Stimulated activated CD8-positive, alpha-beta memory T cell treated with anti-CD3 and anti-CD28 coated beads, Interleukin-12 subunit alpha, Interleukin-12 subunit beta, amount 100 ng/mL, for 1 hour (primary cell): ENCODE measurements at places on chromosomes 6 and 20.

DNA sequence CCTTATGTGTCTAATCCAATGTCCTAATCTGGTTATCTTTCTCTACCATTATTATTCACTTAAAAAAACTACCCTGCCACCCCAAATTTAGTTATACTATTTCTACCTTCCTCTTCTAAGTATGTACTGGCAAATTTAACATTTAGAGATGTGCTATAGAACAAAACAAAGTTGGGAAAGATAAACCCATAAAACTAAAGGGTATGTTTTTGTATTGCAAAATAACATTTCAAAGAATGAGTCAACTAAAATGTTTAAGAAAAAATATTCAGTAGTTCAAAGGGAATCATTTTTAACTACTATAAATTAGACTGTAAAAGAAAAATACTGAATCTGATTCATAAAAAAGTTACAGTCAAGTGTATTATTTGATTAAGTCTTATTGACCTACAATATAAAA, 103.0 kb downstream of the LMBRD1 start:
- DNase-seq = no peak

DNA sequence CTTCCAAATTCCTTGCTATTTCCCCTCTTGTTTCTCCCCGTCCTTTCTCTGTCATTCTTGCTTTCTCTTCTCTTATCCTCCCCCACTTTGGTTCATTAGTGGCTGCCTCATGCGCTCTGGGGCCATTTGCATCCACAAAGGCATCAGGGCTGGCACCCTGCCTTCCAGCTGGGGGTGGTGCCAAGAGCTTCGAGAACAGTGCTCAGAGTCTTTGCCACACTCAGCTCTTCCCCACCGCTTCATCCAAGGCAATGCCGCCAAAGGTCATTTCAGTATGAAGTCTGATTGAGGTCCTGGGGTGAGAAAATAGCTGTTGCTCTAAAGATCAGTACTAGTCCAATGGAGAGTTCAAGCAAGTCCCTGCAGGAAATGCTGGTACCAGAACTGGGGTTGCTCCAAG, 22.7 kb downstream of the OLIG3 start:
- no peak for DNase-seq

- DNase-seq = no peak
These were observed 8.4 kb upstream of the NUP153 start for GRCh38 chr6:17714879-17715851.

DNA sequence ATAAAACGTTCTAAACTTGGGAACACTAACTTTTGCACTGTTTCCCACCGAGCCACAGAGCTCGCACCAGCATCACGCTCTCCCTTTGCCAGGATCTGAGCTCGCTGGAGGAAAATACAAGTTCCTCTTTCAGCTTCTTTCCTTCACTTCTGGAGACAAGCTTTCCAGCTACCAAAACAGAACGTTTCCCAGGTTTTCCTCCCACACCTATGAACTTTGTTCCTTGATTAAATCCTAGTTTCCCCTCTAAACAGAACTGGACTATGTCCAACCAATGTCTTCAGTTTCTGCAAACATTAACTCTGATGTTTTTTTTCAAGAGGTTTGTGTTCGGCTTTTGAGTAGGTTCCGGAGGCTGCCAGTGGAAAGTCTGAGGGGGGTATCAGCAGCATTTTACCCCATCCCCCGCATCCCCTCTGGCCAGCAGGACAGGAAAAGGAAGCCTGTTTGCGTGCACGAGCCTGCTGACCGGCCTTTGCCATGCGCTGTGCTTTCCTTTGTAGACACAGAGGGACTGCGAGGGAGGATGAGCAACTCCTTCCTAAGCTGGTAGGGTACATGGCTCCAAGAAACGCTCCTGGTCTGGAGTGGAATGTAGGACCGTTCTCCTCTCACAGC, 135.5 kb downstream of the LY86 start:
- DNase-seq = no peak

GRCh38 chr6:37987018-37987417, 167.5 kb downstream of the ZFAND3 start:
- no peak for DNase-seq

DNA sequence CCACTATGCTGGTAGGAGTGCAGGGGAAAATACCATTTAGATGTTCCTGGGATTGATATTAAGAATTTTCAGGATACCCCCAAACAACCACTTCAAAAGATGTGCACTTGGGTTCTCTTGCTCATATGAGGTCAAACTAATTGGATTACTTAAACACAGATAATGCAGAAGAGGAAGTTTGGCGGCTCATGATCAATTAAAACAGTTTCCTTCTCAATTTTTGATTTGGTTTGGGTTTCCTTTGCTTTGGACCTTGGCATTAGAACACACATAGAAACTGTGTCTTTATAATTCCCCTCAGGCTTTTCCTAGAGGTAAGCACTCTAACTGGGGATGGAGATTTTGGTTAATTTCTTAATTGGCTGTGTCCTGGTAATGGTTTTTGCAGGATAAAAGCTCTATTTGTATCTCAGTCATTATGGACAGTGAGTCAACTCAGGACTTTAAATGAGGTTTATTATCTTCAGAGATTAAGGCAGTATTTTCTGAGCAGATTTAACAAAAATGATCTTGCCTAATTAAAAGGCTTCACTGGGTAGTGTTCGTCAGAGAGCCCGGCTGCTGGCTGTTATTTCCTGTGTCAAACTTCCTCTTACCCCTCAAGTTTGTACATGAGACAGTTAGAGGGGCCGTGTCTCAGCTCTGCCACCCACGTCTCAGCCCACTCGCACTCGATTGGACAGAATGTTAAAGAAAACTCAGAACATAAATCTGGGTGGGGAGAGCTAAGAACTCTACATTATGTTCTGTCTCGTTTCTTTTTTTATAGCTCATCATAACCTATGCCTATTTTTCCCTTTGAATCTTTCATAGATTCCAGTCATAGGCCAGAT, 50.3 kb upstream of the PREP start:
- peak; percentile 34 for DNase-seq

GRCh38 chr20:8867038-8867740, 201.7 kb upstream of the PLCB4 start:
- no peak for DNase-seq

GRCh38 chr20:1386323-1386722, 6.5 kb downstream of the FKBP1A start:
- DNase-seq = no peak

DNA sequence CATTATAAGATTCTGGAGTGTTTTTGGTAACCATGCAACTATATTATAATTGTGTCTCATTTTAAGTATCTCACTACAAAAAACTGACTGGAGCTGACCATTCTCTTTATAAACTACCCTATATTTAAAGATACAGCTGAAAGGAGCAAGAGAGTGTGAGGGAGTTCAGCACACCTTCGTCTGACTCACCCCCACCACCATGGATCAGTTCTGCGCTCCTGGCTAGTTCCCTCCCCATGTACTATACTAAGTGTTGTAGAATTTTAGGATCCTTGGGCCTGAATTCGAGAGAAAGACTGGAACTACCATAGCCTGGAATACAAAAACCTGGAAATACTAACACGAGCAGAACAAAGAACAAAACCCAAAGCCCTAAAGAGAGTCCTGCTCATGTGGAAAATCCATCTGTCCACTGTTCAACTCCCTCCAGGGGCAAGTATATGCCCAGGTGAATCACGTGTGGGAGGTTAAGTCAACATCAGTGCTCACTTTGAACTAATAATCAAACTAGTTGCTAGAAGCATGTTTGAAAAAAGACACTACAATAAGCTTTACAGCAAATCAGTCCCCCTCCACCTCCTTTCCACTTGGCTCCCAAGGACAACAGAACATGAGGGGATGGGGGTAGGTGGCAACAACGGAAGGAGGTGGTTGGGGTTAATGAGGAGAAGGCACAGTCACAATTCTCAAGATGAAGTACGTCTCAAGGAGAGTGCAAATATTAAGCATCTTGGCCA, 46.8 kb downstream of the ELOVL5 start:
- no peak for DNase-seq
